ENCODE measurements at places on chromosomes 1 and 21. TPM values are rescaled to one million over a fixed set of nuclear protein-coding genes. Genes with fewer than 3 reads are reported as not detected.

- no peak overlapping the region for H3K27ac ChIP-seq
- no peaks in the 10 kb centered on the region for H3K4me1 ChIP-seq
- no peaks in the 10 kb centered on the region for H3K27me3 ChIP-seq
- no peak overlapping the region for H3K4me3 ChIP-seq
- H3K36me3 ChIP-seq, result no peaks in the 10 kb centered on the region
- no peak for DNase-seq
Observed at GRCh38 chr1:163412221-163412620, 90.5 kb downstream of the NUF2 start.

DNA sequence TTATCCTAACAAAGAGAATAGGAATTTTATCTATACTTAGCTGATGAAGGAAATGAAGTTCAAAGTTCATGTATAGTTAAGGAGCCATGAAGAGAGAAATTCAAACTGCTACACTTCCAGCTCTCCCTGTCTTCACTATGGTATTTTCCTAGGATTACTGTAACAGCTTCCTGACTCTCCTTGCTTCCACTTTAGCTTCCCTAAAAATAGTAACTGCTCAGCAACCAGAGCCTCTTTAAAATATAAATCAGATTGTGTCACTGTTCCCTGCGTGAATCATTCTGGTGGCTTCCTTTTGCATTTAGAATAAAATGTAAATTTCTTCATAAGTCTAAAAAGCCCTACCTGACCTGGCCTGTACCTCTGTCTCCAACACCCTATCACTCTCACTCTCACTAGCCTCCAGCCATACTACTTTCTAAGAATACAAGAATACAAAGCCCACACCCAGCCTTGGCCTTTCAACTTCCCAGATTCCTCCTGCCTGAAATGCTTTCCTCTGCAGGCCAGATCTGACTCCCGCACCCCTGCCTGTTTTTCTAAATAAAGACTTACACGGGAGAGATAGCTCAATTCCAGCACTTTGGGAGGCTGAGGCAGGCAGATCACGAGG lies 30.5 kb downstream of the OR10J1 start:
- H3K4me1 ChIP-seq, result peaks cover 6% of the 10 kb centered on the region
- H3K36me3 ChIP-seq, result no peaks in the 10 kb centered on the region
- H3K27me3 ChIP-seq, result no peaks in the 10 kb centered on the region
- peak overlapping the region; percentile 9 for H3K27ac ChIP-seq
- DNase-seq, result no peak
- H3K4me3 ChIP-seq, result no peak overlapping the region

DNA sequence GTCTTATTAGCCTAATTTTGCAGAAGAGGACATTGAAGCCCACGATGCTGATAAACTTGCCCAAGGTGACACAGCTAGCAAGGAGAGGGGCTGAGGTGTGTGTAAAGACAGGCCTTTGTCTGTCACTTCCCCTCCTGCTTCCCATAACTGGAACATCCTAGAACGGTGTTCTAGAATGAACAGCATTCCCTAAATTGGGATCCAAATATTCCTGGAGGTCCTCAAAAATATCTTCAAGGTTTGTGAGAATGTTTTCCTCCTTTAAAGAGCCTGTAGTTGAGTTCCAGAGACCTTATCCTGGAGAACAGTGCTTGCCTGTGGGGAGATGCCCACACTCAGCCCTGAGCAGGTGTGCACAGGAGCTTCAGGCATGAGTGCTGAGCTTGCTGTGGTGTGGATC lies 41.5 kb upstream of the SAMD13 start:
- H3K27me3 ChIP-seq, result no peaks in the 10 kb centered on the region
- H3K4me3 ChIP-seq, result no peak overlapping the region
- no peak for DNase-seq
- peaks cover 7% of the 10 kb centered on the region for H3K4me1 ChIP-seq

- H3K27me3 ChIP-seq, result no peaks in the 10 kb centered on the region
- peak overlapping the region; percentile 35 for H3K27ac ChIP-seq
- peak overlapping the region; percentile 58 for H3K4me3 ChIP-seq
- no peak for DNase-seq
Observed at GRCh38 chr1:22711071-22711470, 432 bp downstream of the EPHB2 start.

DNA sequence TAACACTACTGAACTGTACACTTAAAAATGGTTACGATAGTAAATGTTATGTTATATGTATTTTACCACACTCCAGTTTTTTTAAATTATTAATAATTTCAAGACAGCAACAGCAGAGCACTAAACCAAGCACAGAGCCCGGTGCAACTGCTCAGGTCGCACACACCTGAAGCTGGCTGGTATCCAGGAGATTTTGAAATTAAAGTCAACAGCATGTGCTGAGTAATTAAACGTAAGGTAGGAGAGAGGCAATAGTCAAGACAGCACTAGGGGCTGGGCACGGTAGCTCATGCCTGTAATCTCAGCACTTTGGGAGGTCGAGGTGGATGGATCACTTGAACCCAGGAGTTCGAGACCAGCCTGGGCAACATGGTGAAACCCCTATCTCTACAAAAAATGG lies 35.1 kb upstream of the SLC30A10 start:
- H3K27me3 ChIP-seq, result no peaks in the 10 kb centered on the region
- H3K4me3 ChIP-seq, result no peak overlapping the region
- H3K36me3 ChIP-seq, result peaks cover 5% of the 10 kb centered on the region
- H3K27ac ChIP-seq, result no peak overlapping the region

GRCh38 chr1:234600418-234601281 lies 9.3 kb downstream of the IRF2BP2 start:
- H3K4me1 ChIP-seq, result peaks cover 62% of the 10 kb centered on the region
- peak overlapping the region; percentile 9 for H3K4me3 ChIP-seq
- peak; percentile 58 for DNase-seq
- H3K27ac ChIP-seq, result peak overlapping the region; percentile 100
- no peaks in the 10 kb centered on the region for H3K27me3 ChIP-seq

DNA sequence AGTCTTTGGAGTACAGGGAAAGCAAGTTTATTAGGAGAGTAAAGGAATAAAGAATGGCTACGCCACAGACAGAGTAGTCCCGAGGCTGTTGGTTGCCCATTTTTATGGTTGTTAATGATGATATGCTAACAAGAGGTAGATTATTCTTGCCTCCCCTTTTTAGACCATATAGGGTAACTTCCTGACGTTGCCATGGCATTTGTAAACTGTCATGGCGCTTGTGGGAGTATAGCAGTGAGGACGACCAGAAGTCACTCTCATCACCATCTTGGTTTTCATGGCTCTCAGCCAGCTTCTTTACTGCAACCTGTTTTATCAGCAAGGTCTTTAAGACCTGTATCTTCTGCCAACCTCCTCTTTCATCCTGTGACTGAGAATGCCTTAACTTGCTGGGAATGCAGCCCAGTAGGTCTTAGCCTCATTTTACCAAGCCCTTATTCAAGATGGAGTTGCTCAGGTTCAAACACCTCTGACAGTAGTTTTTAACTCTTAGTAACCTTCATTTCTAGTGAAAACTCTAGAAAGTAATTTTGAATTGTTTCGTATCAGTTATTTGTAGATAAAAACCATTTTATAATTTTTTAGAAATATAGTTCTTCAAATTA lies 26.2 kb downstream of the TCP10L start:
- no peaks in the 10 kb centered on the region for H3K4me1 ChIP-seq
- H3K27me3 ChIP-seq, result no peaks in the 10 kb centered on the region
- H3K27ac ChIP-seq, result no peak overlapping the region

- DNase-seq, result no peak
- no peaks in the 10 kb centered on the region for H3K4me1 ChIP-seq
- no peaks in the 10 kb centered on the region for H3K27me3 ChIP-seq
- no peak overlapping the region for H3K4me3 ChIP-seq
- no peak overlapping the region for H3K27ac ChIP-seq
- no peaks in the 10 kb centered on the region for H3K36me3 ChIP-seq
Observed at GRCh38 chr1:40308036-40308727, 8.9 kb downstream of the COL9A2 start.

- no peaks in the 10 kb centered on the region for H3K27me3 ChIP-seq
- H3K4me3 ChIP-seq, result no peak overlapping the region
- no peak overlapping the region for H3K27ac ChIP-seq
- no peaks in the 10 kb centered on the region for H3K4me1 ChIP-seq
- DNase-seq, result no peak
Observed at GRCh38 chr1:116971258-116971860, 30.2 kb upstream of the CD101 start.

- no peak overlapping the region for H3K27ac ChIP-seq
- no peak overlapping the region for H3K4me3 ChIP-seq
- H3K27me3 ChIP-seq, result no peaks in the 10 kb centered on the region
- DNase-seq, result no peak
Observed at GRCh38 chr1:103489935-103490334, 35.6 kb upstream of the RNPC3 start.

- no peak overlapping the region for H3K27ac ChIP-seq
- no peak overlapping the region for H3K4me3 ChIP-seq
- H3K36me3 ChIP-seq, result no peaks in the 10 kb centered on the region
- DNase-seq, result no peak
- no peaks in the 10 kb centered on the region for H3K27me3 ChIP-seq
Observed at GRCh38 chr1:87786861-87787545, 458.3 kb downstream of the LMO4 start.

DNA sequence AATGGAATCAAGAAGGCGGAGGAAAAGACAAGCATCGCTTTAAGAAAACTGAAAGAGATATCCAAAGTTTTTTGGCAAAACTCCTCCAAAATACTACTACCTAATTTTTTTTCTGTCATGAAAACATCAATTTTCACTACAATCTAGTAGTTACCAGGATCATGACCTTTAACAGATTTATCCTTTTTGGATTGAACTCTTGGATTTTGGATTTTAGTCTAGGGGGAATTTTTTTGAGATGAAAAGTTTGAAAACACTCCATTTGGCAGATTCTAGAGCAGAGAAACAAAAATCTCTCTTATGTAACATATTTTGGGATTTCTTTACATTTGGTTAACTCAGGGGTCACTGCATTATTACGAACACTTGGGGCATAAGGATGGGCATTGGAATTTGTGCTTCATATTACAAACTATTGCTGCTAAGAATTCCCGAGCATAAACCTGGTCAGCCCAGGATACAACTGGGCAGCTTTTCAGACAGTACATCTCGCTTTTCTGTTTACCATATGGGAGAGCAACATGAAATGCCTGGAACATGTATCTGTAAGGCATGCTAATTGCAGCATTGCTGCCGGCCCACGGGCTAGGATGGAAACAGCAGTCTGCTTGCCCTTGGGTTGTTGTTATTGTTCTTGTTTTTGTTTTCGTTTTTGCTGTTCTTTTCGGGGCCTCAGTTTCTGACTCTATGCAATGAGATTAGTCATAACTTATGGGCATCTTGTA lies 264.3 kb downstream of the RHOU start:
- DNase-seq, result no peak
- peaks cover 7% of the 10 kb centered on the region for H3K4me1 ChIP-seq
- H3K4me3 ChIP-seq, result no peak overlapping the region
- no peaks in the 10 kb centered on the region for H3K27me3 ChIP-seq
- H3K27ac ChIP-seq, result no peak overlapping the region

GRCh38 chr1:12032161-12032621 lies 12.9 kb downstream of the MIIP start:
- no peaks in the 10 kb centered on the region for H3K4me1 ChIP-seq
- H3K27ac ChIP-seq, result no peak overlapping the region
- no peak for DNase-seq
- H3K36me3 ChIP-seq, result peaks cover 18% of the 10 kb centered on the region

GRCh38 chr1:155379631-155380090 lies 59.0 kb downstream of the RUSC1 start:
- H3K27me3 ChIP-seq, result no peaks in the 10 kb centered on the region
- H3K27ac ChIP-seq, result peak overlapping the region; percentile 68
- DNase-seq, result no peak
- peaks cover 13% of the 10 kb centered on the region for H3K4me1 ChIP-seq

DNA sequence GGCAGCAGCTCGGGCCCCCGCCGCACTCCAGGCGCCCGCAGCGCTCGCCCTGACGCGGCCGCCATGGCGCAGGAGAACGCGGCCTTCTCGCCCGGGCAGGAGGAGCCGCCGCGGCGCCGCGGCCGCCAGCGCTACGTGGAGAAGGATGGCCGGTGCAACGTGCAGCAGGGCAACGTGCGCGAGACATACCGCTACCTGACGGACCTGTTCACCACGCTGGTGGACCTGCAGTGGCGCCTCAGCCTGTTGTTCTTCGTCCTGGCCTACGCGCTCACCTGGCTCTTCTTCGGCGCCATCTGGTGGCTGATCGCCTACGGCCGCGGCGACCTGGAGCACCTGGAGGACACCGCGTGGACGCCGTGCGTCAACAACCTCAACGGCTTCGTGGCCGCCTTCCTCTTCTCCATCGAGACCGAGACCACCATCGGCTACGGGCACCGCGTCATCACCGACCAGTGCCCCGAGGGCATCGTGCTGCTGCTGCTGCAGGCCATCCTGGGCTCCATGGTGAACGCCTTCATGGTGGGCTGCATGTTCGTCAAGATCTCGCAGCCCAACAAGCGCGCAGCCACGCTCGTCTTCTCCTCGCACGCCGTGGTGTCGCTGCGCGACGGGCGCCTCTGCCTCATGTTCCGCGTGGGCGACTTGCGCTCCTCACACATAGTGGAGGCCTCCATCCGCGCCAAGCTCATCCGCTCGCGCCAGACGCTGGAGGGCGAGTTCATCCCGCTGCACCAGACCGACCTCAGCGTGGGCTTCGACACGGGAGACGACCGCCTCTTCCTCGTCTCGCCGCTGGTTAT lies 2.8 kb downstream of the KCNJ9 start:
- H3K27ac ChIP-seq, result no peak overlapping the region
- DNase-seq, result no peak
- peak overlapping the region; percentile 26 for H3K4me3 ChIP-seq
- no peaks in the 10 kb centered on the region for H3K27me3 ChIP-seq
- no peaks in the 10 kb centered on the region for H3K36me3 ChIP-seq

GRCh38 chr1:114750780-114751179 lies 7.0 kb downstream of the CSDE1 start:
- no peak overlapping the region for H3K27ac ChIP-seq
- H3K4me1 ChIP-seq, result no peaks in the 10 kb centered on the region
- H3K36me3 ChIP-seq, result peaks cover 19% of the 10 kb centered on the region
- no peak overlapping the region for H3K4me3 ChIP-seq

GRCh38 chr1:87878873-87879272 lies 550.2 kb downstream of the LMO4 start:
- no peak overlapping the region for H3K4me3 ChIP-seq
- H3K27ac ChIP-seq, result no peak overlapping the region
- no peak for DNase-seq
- no peaks in the 10 kb centered on the region for H3K4me1 ChIP-seq

DNA sequence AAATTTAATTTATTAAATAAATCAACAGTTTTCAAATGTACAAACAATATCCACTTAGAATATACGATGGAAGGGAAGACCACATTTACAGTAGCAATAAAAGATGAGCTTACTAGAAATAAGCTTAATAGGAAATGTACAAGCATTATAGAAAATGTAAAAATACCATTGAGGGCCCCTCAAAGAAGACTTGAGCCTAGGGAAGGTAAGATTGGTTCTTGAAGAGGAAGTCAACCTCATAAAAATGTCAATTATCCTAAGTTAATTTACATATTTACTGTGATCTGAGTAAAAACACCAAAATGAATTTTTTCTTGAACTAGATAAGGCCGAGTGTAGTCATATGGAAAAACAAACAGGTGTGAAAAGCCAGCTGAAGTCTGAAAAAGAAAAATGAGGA lies 39.7 kb upstream of the TRIM67 start:
- no peak overlapping the region for H3K4me3 ChIP-seq
- H3K36me3 ChIP-seq, result no peaks in the 10 kb centered on the region
- H3K27ac ChIP-seq, result no peak overlapping the region
- DNase-seq, result no peak
- H3K27me3 ChIP-seq, result no peaks in the 10 kb centered on the region

GRCh38 chr1:229848752-229849677 lies 218.0 kb upstream of the GALNT2 start:
- H3K27ac ChIP-seq, result no peak overlapping the region
- no peak for DNase-seq
- H3K4me3 ChIP-seq, result no peak overlapping the region
- no peaks in the 10 kb centered on the region for H3K27me3 ChIP-seq
- H3K36me3 ChIP-seq, result no peaks in the 10 kb centered on the region

The LMOD1 gene
- total RNA-seq, result 42.2 TPM

The TPTE gene
- total RNA-seq, result not detected

The C8A gene
- total RNA-seq, result not detected

The RTCA gene
- 20.2 TPM for total RNA-seq

The SKI gene
- 57.2 TPM for total RNA-seq

The ZNF362 gene
- 23.5 TPM for total RNA-seq

The C1orf115 gene
- 19.2 TPM for total RNA-seq
